Activated CD8-positive, alpha-beta memory T cell treated with anti-CD3 and anti-CD28 coated beads for 48 hours (primary cell): ENCODE measurements at places on chromosomes 3 and 15.

- no peak for DNase-seq
Measured at GRCh38 chr3:76387000-76387399, 601.7 kb upstream of the ZNF717 start.

GRCh38 chr3:107432013-107432515 lies 54.8 kb downstream of the CCDC54 start:
- no peak for DNase-seq

DNA sequence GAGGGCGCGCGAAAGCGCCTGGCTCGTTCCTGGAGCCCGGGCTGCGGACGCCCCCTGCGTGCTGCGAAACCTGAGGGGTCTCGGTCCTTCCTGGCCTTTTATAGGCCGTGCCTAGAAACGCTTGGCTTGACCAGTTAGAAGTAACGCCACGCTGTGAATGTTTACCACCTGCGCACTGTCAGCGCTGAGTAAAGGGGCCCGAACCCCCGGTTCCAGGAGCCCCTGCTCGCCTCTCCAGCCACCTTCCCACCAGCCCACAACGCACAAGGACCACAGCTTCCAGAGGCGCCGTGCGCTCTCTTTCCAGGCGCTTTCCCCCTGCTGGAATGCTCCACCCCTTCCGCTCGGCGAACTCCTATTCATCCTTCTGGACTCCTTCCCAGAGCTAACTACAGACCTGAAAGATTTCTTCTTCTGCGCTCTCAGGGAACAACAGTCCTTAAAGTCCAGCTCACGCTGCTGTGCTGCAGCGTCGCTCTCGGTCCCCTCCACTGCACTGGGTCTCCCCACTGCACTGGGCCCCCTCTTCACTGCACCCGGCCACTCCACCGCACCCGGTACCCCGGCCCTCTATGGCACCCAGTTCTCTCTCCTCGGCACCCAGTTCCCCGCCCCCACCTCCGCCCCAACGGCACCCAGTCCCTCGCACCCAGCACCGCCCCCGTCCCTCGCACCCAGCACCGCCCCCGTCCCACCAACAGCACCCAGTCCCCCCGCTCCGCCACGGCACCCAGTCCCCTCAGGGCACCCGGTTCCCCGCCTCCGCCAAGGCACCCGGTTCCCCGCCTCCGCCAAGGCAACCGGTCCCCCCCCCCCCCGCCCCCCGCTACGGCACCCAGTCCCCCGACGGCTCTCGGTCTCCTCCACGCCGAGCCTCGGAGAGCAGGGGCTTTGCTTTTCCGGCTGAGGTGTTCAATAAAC lies 69.8 kb downstream of the SQOR start:
- DNase-seq: no peak

- DNase-seq: no peak
Measured at GRCh38 chr3:16900779-16901440, 16.2 kb downstream of the PLCL2 start.

DNA sequence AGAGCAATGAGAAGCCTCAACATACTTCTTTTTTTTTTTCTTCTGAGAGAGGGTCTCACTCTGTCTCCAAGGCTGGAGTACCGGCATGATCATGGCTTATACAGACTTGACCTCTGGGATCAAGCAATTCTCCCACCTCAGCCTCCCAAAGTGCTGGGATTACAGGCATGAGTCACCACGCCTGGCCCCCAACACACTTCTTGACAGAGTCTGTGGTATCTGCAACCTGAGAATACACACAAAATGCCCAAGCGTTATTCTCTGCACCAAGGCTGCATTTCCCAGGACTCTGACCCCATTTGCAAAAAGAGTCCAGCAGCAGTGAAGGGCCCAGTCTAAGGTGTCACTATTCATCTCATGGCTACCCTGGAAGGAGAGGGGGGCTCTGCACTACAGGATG lies 42.7 kb upstream of the BLM start:
- no peak for DNase-seq

GRCh38 chr15:64233299-64233698 lies 70.5 kb upstream of the PPIB start:
- DNase-seq: no peak

DNA sequence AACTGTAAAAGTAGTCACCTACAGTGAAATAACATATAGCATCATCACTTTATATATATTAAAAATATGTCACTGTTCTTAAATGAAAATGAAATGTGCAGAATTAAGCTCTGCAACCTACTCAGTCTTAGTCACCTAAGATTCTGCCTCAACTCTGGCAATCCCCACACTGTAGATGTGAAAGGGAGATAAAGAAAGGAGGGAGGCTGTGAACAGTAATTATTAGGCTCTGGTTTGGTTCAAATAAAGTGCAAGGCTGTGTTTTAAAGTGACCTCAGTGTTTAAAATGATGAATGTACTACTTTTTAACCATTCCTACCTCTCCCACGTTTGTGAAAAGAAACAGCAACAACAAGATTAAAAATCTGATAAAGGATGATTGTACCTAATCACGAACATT lies 72.2 kb downstream of the ATP8B4 start:
- DNase-seq: no peak

DNA sequence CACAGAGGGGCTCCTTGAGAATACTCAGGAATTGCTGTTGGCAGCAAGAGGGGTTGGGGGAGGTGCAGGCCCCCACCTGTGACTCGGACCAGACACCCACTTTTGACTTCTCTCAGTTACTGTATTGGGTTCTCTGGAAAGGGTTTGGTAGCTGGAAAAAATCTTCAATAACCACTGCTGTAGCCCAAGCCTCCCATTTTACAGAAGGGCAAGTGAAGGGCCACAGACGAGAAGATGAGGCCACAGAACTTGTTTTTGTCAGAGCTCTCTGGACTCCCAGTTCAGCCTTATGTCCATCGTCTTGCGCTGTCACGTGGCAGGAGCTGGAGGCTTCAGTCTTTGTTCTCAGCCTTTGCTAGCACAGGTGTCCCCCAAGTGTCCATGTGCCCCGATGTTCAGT lies 12.7 kb upstream of the TATDN2 start:
- DNase-seq: no peak

GRCh38 chr15:78620021-78620526 lies 722 bp downstream of the CHRNA3 start:
- no peak for DNase-seq

DNA sequence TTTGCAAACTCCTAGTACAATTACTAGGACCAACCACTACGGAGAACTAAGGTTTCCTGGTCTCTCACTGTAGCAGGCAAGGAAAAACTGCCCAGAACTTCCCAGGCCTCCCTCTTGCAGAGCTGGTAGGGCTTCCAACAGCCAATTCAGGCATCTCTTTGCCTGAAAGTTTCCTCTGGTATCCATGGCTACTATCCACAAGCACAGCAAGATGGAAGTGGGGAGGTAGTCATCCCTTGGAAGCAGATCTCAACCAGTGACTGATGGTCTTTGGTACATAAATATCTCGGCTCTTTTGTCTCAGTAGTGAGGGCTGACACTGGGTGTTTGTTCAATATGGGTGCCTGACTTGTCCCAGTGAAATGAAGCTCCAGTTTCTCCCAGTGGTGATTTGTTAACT lies 201.3 kb upstream of the MRPL3 start:
- no peak for DNase-seq

DNA sequence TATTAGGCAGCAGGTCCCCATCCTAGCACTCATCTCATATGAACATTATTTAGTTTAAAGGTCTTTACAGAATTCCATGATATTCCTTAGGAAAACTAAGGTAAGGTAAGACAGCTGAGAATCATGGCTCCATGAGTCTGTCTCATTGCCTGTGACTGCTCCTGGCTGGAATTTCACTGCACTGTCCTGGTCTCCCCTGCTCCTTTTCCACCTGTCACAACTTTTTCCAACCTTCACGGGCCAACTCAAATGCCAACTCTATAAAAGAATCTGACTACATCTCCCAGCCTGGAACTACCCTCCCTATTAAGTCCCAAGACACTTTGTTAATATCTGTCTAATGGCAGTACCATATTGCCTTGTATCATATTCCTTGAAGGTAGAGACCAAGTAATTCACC lies 7.6 kb downstream of the CNBP start:
- DNase-seq: no peak

DNA sequence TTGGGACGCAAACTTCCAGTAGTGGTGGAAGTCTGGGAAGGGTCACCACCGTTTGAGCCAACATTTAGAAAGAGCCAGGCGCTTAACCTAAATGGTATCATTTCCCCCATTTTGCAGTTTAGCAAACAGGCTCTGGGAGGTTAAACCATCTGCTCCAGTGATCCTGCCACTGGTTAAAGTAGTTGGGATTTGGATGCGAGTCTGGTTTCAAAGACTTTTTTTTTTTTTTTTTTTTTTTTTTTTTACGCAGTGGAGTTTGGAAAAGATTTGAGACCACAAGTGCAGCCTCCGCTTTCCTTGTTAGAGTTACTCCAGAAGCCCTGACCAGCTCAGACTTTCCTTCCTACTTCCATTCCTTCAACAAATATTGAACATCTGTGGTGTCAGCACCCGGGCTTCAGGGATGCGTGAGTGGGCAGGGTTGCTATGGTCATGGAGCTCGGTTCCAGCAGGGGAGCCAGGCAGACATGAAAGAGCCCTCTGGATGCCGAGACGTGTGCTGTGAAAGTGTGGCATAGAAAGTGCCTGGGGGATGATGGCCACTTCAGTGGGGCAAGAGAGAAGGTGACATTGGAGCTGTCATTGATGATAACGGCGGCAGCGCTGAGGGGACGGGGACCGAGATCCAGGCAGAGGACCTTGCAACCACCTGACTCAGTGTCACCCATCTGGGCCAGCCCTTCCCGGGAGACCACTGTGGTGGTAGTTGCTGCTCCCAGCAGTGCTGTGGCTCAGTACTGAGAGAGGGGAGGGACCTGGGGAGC lies 1.1 kb upstream of the RNU6-1 start:
- no peak for DNase-seq

- no peak for DNase-seq
Measured at GRCh38 chr15:41919954-41920538, 26.2 kb upstream of the SPTBN5 start.

DNA sequence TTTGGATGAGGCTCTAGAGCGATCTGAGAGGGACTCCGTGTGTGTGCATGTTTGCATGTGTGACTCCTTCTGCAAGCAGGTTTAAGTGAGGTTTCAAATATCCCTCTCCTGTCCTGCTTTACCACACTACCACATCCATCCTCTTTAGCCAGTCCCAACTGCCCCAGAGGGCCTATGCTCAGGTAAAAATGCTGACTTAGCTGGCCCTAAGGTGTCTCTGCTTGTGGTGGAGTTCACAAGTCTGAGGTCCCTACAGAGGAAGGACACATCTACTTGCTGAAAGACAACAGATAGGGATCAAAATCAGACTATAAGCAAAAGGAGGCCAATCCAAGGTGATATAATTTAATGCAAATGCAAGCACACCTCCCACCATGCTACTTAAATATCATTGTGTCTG lies 87.2 kb downstream of the B3GNT5 start:
- DNase-seq: no peak

- no peak for DNase-seq
Measured at GRCh38 chr3:119557877-119558269, 1.5 kb downstream of the CD80 start.

GRCh38 chr3:192897005-192897404 lies 20.7 kb downstream of the MB21D2 start:
- DNase-seq: no peak

GRCh38 chr15:73990250-73991005 lies 1.7 kb downstream of the STOML1 start:
- no peak for DNase-seq

GRCh38 chr15:88605189-88606069 lies 15.7 kb upstream of the AEN start:
- DNase-seq: no peak
